ENCODE measurements at places on chromosomes 4 and X. TPM values are rescaled to one million over a fixed set of nuclear protein-coding genes. Genes with fewer than 3 reads are reported as not detected.

EXOC1L gene
- not detected for total RNA-seq

MFAP3L gene
- 6.9 TPM for total RNA-seq

SSX2B gene
- total RNA-seq = not detected

TLR1 gene
- total RNA-seq = 0.21 TPM

PWWP3B gene
- total RNA-seq = 0.03 TPM

AFAP1 gene
- 35.9 TPM for total RNA-seq

CHRNA9 gene
- not detected for total RNA-seq

P2RY4 gene
- not detected for total RNA-seq

POU4F2 gene
- total RNA-seq = not detected

SPANXD gene
- not detected for total RNA-seq

KLB gene
- total RNA-seq = 0.03 TPM

MAGED2 gene
- total RNA-seq = 88.6 TPM

IL2 gene
- total RNA-seq = not detected

RPL10 gene
- 2,821 TPM for total RNA-seq

ARX gene
- not detected for total RNA-seq

ZCCHC4 gene
- 8.8 TPM for total RNA-seq

GC gene
- not detected for total RNA-seq

MAGEE2 gene
- total RNA-seq = not detected

TEX13B gene
- total RNA-seq = not detected

ARL9 gene
- 0.60 TPM for total RNA-seq

UGT2B15 gene
- not detected for total RNA-seq

ANXA3 gene
- total RNA-seq = 415 TPM

SPANXN4 gene
- total RNA-seq = not detected

SLC6A8 gene
- total RNA-seq = 43.4 TPM

NLGN4X gene
- 0.04 TPM for total RNA-seq

ARMCX4 gene
- total RNA-seq = 2.4 TPM

H2BW2 gene
- not detected for total RNA-seq

VEGFD gene
- not detected for total RNA-seq

ZNF330 gene
- total RNA-seq = 36.4 TPM

SLITRK4 gene
- not detected for total RNA-seq

SPANXN2 gene
- not detected for total RNA-seq

GPRIN3 gene
- not detected for total RNA-seq

MAMLD1 gene
- total RNA-seq = 1.3 TPM

CT83 gene
- not detected for total RNA-seq

RPGR gene
- 5.0 TPM for total RNA-seq

SGMS2 gene
- total RNA-seq = 35.4 TPM

FREM3 gene
- total RNA-seq = not detected

SATL1 gene
- not detected for total RNA-seq

FGF2 gene
- total RNA-seq = 2.5 TPM

POU3F4 gene
- total RNA-seq = not detected

LDB2 gene
- not detected for total RNA-seq

TMEM156 gene
- 0.61 TPM for total RNA-seq

RHOXF2B gene
- not detected for total RNA-seq

CSAG3 gene
- total RNA-seq = not detected

PABPC5 gene
- not detected for total RNA-seq

EGFL6 gene
- total RNA-seq = not detected

PRRG1 gene
- total RNA-seq = 12.6 TPM

RHOXF1 gene
- not detected for total RNA-seq

CT47B1 gene
- not detected for total RNA-seq

TEC gene
- 0.24 TPM for total RNA-seq

PPP2R2C gene
- 0.18 TPM for total RNA-seq

GNRHR gene
- total RNA-seq = not detected

SYTL5 gene
- total RNA-seq = 0.04 TPM

REPS2 gene
- total RNA-seq = 2.0 TPM

GLUD2 gene
- 0.25 TPM for total RNA-seq

ERCC6L gene
- 15.1 TPM for total RNA-seq

PNMA6F gene
- total RNA-seq = not detected

STPG2 gene
- 0.07 TPM for total RNA-seq

CC2D2A gene
- total RNA-seq = 12.2 TPM
